Germinal center (tissue), 1 donor: ENCODE measurements at places on chromosomes 7 and 10.

- DNase-seq, result no peak
Measured at GRCh38 chr7:2476776-2477446, 713 bp upstream of the GRIFIN start.

- no peak for DNase-seq
Measured at GRCh38 chr10:92125144-92125543, 165.7 kb downstream of the CPEB3 start.

- DNase-seq, result no peak
Measured at GRCh38 chr10:79346388-79347225, 662 bp upstream of the PPIF start.

- DNase-seq, result peak; percentile 62
Measured at GRCh38 chr10:30413996-30414576, 19.9 kb upstream of the MAP3K8 start.

- no peak for DNase-seq
Measured at GRCh38 chr10:12742771-12743170, 258.7 kb downstream of the CCDC3 start.

DNA sequence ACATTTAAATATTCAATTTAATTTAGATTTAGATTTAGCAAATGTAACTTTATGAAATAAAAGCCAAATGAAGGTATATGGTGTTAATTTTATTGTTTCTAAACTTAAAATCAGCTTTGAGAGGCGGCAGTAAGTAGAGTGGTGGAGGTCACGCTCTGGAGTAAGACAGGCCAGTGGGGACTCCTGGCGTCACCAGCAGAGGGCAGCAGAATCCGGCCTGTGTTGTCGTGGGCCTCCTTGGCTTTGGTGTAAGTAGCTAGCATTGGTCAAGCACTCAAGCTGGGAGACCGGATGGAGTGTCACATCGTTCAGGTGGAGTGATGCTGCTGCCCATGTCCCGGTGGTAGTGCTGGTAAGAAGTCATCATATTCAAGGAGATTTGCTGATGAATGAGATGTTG lies 98.7 kb upstream of the DNAJB6 start:
- no peak for DNase-seq

- no peak for DNase-seq
Measured at GRCh38 chr10:2214805-2215204, 477.5 kb upstream of the ADARB2 start.
